Stimulated activated CD4-positive, alpha-beta T cell treated with anti-CD3 and anti-CD28 coated beads, Interleukin-2, amount 100 ng/mL, for 24 hours (primary cell): ENCODE measurements at places on chromosomes 4 and X.

DNA sequence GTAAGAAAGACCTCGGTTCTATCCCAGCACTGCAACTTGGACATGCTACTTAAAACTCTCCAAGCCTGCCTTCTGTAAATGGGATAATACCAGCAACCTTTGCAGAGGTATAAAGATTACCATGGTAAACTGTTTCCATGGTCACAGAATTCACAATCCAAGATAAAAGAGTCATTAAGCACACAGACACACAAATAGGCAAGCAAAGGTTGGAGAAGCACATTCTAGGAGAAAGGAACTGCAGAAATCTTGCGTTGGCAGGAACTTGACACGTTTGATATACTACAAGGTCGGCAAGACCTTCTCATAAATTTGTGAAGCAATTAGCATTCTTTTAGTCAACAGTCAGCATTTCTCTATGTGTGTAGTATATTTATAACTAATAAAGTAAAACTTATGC is 12.3 kb upstream of the CHRNA9 start:
- no peak for DNase-seq

GRCh38 chr4:73675623-73676022 is 55.4 kb upstream of the RASSF6 start:
- no peak for DNase-seq

DNA sequence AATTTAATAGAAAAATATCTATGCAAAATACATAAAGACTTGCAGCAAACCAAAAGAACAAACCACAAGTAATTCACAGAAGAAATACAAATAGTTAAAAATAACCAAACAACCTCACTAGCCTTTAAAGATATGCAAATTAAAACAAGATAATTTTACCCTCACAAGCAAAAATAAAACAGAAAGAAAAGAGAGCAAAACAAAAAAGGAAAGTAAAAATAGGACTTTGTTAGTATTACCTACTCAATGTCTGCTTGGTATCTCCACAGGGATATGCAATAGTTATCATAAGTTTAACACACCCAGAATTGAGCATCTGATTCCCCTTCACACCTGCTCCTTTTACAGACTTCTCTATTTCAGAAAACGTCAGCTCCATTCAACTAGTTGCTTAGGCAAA is 737.5 kb upstream of the MAGEB2 start:
- DNase-seq, result no peak

DNA sequence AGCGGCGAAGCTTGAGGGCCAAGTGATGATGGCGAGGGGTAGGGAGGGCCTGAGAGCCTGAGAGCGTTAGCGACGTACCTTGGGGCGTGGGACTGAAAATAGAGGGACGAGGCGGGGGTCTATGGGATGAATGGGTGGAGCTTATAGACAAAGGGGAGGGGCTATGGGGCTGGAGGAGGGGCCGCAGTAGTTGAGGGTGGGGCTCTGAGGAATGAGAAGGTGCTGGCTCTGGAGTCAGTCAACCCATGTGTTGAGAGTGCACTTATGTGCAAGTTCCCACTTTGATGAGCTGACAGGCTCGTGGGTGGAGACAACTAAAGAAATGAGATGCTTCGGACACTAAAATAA is 488 bp downstream of the TBC1D25 start:
- DNase-seq, result peak; percentile 54

DNA sequence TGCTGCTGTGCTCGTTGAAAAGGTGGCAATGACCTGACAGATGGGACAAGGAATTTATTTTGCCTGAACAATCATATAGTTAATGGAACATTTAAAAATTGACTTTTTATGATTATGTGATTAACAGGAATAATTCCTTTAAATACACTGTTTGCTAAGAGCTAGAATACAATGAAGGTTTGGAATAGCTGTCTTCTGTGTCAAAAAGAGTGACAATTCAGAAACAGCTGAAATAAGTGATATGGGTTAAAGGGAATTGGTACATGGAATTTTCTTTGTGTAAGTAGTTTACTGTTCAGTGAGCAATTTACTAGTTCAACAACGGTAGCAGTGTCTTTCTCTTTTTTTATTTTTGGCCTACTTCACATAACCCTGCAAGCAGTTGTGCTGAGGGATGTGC is 1083.5 kb upstream of the GRID2 start:
- DNase-seq, result no peak

- no peak for DNase-seq
Measured at GRCh38 chrX:24925430-24925829, 90.3 kb downstream of the ARX start.

DNA sequence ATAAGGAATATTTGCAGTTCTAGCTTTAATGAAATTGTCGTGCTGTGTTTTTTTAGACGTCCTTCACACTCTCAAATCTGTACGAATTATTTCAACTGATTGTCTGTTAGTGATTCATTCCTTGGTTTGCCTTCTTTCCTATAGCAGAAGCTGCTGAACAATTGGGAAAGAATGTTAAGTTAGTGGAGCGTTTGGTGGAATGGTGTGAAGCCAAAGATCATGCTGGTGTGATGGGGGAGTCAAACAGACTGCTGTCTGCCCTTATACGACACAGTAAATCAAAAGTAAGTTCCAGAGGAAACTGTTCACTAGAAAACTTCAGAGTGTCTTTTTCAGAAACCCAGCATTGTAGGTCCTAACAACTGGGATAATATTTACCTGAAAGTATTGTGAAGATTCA is 159.9 kb downstream of the RAP1GDS1 start:
- no peak for DNase-seq

DNA sequence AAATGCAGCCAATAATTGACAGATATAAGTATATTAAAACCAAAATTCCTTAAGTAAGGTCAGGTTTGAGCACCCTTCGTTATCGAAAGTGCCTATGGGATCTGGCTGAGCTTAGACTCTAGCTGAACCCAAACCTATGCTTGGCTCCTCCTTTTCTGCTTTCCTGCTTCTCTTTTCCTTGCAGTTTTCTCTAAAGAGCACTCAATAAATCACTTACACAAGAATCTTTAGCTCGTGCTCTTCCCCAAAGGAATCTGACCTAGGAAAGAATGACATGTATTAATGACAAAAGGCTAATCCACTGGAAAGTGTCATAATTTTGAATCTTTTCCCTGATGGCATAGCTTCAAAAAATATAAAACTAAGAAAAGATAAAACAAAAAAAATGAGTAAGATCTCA is 282.7 kb downstream of the DKK2 start:
- no peak for DNase-seq
